ENCODE measurements at places on chromosomes 7 and 10.

GRCh38 chr10:45249978-45250693 is 65.3 kb downstream of the OR13A1 start:
- no peak for DNase-seq

GRCh38 chr10:31912289-31912688 is 16.3 kb downstream of the ARHGAP12 start:
- no peak for DNase-seq

- no peak for DNase-seq
Observed at GRCh38 chr10:59688921-59689351, 20.7 kb downstream of the SLC16A9 start.

DNA sequence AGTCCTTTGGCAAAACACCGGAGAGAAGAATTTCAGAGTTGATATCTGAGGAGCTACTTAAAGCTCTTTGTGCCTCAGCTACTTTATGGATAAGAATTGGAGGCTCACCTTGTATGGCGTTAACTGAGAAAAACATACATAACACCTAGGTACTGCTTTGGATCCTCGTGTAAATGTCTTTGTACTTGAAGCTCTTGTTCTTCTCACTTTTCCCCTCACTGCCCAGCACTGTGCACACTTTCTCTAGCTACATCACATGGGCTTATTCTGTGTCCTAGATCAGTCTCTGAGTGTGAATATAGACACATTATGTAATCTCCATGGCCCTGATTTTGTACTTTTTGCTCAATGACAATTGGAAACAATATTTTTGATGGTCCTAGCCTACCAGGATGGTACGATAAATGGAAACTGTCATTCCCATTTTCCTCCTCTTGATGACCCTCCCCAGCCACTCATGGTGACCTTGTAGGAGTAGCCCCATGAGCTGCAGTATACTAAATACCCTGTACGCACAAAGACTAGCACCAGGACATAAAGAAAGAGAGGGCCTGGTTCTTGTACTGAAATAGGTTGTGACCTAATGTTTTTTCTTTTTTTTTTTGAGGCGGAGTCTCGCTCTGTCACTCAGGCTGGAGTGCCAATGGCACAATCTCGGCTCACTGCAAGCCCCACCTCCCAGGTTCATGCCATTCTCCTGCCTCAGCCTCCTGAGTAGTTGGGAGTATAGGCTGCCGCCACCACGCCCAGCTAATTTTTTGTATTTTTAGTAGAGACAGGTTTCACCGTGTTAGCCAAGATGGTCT is 22.1 kb downstream of the STAMBPL1 start:
- DNase-seq, result no peak

DNA sequence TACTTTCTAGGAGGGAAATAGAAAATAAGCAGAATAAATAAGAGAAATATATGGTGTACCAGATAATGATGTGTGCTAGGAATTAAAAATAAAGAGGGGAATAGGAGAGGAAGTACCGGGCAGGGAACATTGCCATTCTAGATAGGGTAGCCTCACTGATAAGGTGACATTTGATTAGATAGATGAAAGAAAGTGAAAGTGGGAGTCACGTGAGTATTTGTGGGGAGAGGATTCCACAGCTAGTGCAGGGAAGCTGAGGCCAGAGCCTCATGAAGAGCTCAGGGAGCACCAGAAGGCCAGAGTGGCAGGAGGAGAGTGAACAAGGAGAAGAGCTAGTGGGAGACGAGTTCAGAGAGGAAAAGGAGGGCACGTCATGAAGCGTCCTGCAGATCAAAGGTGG is 49.1 kb downstream of the CDHR3 start:
- no peak for DNase-seq

GRCh38 chr10:93992400-93993030 is 1.2 kb upstream of the PLCE1 start:
- DNase-seq, result no peak
